HT1080 (cell line): ENCODE measurements at places on chromosomes 6 and 20. TPM values are rescaled to one million over a fixed set of nuclear protein-coding genes. Genes with fewer than 3 reads are reported as not detected.

The TMX4 gene
- total RNA-seq: 12.4 and 13.8 TPM in 2 replicates

The PAX1 gene
- total RNA-seq: not detected in 2 replicates

The LAMA2 gene
- total RNA-seq: 0.18 and 0.20 TPM in 2 replicates

The GLP1R gene
- not detected in 2 replicates for total RNA-seq

The RALY gene
- total RNA-seq: 99.9 and 128 TPM in 2 replicates
